ENCODE measurements at places on chromosomes 7 and 10.
A peak's percentile ranks its signal among the peaks of the same experiment; 100 is the strongest.

GRCh38 chr7:83143107-83143506, 19.6 kb downstream of the PCLO start:
- no peak for DNase-seq

DNA sequence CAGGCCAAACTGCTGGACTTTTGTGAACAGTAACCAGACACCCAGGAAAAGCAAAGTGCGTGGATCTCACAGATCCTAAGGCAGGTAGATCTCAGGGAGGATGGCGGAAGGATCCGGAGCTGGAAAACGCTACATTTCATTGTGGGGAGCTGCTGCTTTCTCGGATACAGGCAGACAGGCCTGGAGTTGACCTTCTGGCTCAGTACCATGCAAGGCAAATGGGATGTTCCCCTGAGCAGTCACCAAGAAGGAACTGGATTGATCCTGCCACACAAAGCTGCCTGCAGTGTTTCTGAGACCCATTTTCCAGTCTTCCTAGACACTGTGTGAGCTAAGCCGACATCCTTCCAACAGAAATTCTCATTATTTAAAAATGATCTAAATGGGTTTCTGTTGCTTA, 65.5 kb downstream of the ZRANB1 start:
- DNase-seq: no peak

DNA sequence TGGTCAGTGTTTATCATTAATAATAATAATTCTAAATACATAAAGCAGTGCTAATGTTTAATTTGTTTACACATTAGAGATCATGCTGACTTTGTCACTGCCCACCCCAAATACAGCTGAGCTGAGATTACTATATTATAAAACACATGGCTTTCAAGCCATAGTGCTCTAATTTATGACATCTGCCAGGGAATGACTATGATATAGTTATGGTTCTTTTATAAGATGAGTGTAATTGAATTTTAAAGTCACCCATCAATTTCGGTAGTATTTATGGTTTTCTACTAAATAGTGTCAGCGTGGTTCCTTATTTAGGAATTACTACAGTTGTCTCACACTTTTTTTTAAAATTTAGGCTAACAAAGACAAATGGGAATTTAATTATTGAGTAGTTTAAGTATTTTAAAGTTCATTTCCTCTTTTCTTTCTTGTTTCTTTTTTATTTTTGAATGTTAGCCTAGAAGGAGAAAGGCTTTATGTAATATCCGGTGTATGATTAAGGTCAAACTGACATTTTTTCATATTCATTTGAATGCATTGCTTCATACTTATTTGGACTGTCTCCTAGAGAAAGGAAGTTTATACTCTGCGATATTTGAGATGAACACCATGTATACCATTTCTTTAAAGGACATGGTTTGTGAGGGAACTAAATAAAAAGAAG, 3.9 kb downstream of the CDK14 start:
- DNase-seq: peak; percentile 96

GRCh38 chr10:65548001-65548400, 1377.8 kb upstream of the LRRTM3 start:
- peak; percentile 32 for DNase-seq

GRCh38 chr7:96786261-96786997, 76.8 kb upstream of the SEM1 start:
- no peak for DNase-seq

DNA sequence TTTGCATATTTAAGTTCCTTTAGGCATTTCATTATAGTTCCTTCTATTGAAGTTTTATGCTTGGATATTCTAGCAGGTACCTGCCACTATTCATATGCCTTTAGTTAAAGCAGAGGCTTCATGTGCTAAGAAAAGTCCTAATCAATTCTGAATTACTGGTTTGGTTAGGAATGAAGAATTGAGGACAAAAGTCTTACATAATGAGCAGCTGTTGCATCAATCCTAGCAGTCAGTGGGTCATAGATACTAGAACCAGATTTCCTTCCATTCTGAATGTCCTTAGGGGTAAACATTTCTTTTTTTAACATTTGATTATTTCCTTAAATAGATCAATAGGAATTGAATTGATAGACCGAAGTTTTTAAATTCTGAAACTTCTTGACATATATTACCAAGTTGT, 59.2 kb downstream of the CDK13 start:
- no peak for DNase-seq

DNA sequence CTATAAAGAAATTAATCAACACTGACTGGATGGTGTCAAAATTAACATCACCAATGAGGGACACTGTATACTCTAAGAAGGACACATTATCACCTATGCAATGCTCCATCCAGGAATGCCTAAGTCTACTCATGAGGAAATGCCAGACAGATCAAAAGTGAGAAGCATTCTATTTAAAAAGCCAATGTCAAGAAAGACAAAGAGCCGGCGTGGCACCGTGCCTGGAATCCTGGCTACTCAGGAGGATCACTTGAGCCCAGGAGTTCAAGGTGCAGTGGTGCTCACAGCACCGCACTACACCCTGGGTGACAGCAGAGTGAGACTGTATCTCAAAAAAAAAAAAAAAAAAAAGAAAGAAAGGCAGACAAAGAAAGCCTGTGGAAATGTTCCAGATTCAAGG, 45.5 kb upstream of the ANAPC16 start:
- DNase-seq: no peak

GRCh38 chr10:44668336-44668735, 242.8 kb upstream of the TMEM72 start:
- no peak for DNase-seq

DNA sequence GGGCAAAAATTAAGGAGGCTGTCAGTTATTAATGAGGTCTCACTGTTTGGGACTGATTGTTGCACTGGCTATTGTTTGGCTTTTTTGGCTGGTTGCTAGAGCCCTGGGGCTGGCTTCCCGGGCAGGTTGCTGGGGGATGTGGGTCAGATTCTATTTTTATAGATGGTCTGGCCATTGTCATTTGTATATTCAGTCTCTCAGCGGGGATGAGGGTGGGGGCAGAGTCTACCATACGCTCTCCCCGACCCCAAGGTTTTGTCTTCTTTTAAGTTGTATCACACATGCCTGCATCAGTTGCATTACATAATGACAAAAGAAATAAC, 84.3 kb upstream of the GRB10 start:
- no peak for DNase-seq

GRCh38 chr10:87674943-87675342, 15.3 kb downstream of the PAPSS2 start:
- DNase-seq: no peak

GRCh38 chr7:151390598-151391357, 19.1 kb downstream of the WDR86 start:
- peak; percentile 24 for DNase-seq

DNA sequence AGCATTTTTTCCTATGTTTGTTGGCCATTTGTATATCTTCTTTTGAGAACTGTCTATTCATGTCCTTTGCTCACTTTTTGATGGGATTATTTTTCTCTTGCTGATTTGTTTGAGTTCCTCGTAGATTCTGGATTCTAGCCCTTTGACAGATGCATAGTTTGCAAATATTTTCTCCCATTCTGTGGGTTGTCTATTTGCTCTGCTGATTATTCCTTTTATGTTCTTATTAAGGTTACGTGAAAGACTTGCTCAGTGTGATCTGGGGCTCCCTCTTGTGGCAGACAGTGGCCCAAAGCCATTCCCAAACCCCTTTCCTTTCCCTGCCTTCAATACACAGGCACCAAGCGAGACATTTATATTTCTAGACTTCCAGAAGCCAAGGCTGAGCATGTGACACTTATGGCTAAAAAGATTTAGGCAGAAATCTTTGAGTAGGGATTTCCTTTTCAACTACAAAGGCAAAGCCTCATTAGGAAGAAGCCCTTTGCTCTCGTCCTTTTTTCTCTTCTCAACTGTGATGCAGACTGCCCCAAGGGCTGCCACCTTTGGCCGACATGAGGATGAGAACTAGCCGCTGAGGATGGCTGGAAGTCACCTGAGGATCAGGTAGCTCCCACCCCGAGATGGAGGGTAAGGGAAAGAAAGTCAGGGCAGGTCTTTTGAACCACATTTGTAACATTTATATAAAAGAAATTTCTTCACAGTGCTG, 23.6 kb downstream of the ST8SIA6 start:
- DNase-seq: peak; percentile 14

GRCh38 chr7:25940086-25940906, 211.7 kb upstream of the NFE2L3 start:
- DNase-seq: peak; percentile 89

DNA sequence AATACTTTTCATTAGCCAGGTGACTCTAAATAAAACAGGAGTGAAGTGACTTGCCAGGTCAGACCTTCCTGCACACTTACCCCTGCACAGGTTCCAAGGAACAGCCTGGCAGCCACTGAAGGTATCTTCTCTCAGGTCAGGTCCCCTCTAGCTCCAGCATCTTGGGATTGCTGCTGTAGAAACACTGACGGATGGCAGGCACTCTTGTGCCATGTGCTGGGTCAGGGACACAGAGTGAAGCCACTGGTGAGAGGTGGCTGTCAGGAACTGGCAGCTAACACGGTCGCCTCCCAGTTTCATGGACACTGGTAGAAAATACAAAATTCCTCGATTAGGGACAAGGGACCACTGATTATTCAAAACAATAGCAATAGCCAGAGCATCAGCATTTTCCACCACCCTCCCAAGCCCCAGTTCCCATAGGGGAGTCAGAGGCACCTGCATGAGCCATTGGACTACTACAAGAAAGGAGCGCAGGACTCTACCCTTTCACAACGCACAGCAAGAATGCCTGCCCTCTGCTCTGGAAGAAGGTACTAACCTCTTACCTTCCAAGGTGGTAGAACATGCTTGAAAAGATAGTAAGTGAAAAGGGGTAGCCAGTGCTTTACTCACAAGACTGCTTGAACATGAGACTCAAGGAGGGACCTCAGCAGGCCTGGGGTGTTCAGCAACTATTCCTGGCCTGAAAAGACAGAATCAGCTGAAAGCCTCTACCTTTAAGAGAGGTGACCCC, 5.1 kb upstream of the MYO1G start:
- no peak for DNase-seq

DNA sequence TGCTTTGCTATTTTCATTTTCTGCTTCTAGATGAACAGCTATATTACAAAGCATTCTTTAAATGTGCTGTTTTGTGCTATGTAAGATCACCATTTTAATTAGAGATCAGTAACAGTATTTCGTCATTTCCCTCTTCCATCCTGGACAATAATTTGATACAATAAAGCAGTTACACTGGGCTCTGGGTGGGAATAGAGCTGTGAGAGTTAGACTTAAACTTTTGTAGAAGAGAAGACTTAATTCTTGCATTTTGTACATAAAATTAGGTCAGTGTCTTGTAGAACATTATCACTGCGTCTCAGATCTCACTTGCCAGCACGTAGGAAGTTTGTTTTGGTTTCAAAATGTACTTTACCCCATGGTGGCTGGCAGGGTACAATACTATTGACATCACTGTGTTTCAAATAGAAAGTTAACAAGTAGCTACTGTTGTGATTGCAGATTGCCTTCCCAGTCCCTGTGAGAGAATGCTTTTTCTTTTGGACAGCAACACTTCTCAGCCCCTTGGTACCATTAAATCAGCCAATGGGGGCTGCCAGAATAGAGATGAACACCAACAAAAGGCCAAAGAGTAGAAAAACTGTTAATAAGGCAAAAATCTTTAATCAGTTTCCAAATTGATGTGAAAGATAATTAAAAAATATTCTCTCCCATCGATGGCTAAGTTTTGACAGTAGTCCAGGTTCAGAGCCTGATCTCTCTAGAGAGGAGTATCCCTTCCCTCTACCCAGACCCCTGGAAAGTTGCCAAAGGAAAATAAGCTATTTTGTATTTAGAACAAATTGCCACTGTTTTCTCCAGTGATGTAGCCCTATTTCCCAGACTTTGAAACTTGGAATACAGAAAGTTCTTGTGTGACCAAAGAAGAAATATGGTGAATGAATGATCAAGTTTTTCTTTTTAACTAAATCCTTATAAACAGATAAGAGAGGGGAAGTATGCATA, 35.1 kb downstream of the SMNDC1 start:
- DNase-seq: peak; percentile 9

- peak; percentile 37 for DNase-seq
Measured at GRCh38 chr10:65911151-65911835, 1014.5 kb upstream of the LRRTM3 start.

DNA sequence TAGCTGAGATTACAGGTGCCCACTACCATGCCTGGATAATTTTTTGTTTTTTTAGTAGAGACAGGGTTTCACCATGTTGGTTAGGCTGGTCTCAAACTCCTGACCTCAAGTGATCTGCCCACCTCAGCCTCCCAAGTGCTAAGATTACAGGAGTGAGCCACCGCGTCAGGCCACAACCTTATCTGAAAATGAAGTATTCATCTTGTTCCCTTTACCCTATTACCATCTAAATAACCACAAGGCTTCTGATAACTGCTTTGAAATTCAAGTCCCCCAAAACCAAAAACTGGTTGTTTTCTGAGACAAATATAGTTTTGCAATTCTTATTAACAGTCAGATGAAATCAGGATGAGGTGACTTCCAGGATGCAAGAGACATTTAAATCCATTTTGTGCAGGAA, 2.4 kb downstream of the TCTN3 start:
- DNase-seq: no peak

DNA sequence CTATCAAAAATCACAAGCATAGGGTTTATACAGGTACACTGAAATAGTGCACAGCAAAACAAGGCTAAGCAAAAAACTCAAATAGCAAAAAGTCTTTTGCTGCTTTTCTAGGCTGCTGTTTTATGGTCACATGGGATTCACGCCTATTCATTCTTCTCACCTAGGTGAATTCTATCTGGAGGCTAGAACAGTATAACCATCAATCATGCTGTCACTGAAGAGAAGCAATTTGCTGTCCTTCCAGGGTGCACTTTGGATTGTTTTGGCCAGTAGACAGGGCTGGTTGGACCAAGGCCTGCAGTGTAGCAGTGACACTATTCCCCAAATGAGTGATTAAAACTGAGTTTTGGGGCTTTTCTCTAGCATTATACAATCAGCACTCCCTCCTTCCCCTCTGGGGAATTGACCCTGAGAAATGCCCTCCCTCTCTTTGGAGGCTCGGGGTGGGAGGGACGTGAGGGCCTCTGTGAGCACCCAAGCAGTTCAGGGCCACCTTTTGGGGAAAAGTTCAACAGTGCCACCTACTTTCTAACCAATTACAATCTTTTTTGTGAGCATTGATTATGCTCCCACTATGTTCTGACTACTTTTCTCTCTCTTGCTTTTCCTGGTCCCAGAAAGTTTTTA, 16.2 kb upstream of the SND1 start:
- DNase-seq: no peak

DNA sequence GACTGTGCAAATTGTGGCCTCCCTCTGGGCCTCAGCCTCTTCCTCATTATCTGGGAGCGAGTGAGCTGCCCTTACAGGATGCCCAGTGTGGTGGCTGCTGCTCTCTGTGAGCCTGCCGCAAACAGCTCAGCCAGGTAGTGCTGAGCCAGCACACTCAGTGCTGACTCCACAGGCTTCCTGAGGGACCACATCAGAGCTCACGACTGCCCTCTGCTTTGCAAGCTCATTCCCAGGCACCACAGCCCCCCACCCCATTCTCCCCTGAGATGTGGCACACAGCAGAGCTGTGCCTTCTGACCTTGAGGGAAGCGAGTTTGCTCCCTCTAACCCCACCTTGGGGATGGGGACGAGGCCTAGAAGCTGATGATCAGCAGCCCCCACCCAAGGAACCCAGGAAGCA, 230.5 kb upstream of the PPP2R2D start:
- no peak for DNase-seq
